ENCODE measurements at places on chromosomes 4 and X.

DNA sequence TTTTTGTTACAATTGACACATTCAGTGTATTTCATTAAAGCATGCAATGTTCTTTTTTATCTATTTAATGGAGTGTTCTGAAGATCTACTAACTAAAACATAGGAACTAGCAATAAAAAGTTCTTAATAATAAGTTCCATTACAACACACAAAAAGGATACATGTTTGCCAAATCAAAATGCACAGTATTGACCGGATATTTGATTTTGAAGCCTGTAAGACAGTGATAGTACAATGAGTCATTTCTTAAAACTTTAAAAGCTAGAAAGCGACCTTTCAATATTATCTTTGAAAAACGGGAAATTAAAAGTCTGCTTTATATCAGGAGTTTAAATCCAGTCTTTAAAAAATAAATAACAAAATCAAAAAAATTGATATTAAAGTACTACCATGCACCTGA, 2.4 kb upstream of the PRDM5 start:
- DNase-seq = no peak

- DNase-seq = no peak
These were observed 51.9 kb downstream of the CPZ start for GRCh38 chr4:8644461-8644891.

DNA sequence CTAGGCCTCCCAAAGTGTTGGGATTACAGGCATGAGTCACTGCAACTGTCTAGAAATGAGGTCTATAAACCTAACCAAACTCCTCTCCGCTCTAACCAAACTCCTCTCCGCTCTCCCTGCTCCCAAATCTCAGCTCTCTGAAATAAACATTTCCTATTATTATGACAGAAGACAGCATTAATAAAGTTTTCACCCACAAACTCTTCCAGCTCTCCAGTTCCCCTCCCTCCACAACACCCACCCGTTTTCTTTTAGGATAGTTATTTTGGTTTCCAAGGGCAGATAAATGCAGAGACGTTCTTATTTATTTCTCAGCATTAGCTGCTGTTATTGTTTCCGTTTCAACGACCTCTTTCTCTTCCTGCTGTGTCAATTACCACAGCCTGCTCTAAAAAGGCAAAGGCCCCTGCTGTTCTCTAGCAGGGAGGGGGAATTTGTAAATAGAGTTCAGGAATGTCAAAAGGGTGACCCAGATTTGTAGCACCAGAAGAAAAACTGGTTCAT, 13.3 kb upstream of the SCD5 start:
- DNase-seq = no peak

DNA sequence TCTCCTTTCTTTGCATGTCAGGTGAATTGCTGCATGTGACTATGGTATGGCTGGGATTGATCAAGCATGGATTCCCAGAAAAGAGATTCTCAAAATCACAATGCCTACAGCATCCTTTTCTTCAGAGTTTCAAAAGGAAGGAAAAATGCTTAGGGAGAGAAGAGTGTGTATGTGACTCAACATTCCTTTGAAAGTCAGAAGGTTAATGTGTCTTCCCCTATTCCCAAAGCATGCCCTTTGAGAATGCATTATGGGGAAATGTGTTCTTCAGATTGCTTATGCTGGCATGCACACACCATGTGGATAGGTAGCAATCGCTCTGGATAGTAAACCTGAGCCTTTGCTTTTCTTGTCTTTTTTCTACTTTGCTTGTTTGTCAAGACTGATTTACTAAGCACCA, 78.5 kb downstream of the ELOVL6 start:
- DNase-seq = no peak

DNA sequence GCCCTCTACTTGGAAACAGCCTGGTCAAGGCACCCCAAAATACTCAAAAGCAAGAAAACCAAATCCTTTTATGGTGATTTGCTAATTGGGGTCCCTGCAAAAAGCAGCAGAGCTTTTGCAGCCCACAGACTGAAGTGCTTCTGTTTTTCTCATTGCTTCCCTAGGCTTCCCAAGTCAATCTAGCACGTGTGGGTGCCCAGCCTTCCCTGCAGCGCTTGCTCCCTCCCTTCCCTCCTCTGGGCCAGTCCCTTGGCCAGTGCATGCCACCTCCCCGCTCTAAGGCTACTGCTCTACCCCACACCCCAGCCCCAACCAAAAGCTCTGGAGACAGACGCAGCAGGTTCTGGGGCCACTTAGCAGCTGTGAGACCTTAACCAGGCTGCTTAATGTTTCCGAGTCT, 53.6 kb downstream of the ANAPC4 start:
- no peak for DNase-seq

- no peak for DNase-seq
These were observed 248.6 kb upstream of the VEGFC start for GRCh38 chr4:177041356-177041755.

- DNase-seq = no peak
These were observed 39.4 kb downstream of the GSX2 start for GRCh38 chr4:54139332-54139731.

GRCh38 chr4:45578874-45579273, 545.0 kb downstream of the GABRG1 start:
- no peak for DNase-seq

- DNase-seq = no peak
These were observed 21.5 kb downstream of the ANAPC10 start for GRCh38 chr4:145076469-145076855.

- DNase-seq = no peak
These were observed 70.5 kb upstream of the TBC1D9 start for GRCh38 chr4:140826701-140827027.

GRCh38 chrX:65757943-65758342, 90.5 kb downstream of the MSN start:
- DNase-seq = no peak

GRCh38 chr4:99853999-99854398, 37.4 kb downstream of the DAPP1 start:
- DNase-seq = no peak

Data from CMK (cell line).